ENCODE measurements at places on chromosomes 1 and 21.

DNA sequence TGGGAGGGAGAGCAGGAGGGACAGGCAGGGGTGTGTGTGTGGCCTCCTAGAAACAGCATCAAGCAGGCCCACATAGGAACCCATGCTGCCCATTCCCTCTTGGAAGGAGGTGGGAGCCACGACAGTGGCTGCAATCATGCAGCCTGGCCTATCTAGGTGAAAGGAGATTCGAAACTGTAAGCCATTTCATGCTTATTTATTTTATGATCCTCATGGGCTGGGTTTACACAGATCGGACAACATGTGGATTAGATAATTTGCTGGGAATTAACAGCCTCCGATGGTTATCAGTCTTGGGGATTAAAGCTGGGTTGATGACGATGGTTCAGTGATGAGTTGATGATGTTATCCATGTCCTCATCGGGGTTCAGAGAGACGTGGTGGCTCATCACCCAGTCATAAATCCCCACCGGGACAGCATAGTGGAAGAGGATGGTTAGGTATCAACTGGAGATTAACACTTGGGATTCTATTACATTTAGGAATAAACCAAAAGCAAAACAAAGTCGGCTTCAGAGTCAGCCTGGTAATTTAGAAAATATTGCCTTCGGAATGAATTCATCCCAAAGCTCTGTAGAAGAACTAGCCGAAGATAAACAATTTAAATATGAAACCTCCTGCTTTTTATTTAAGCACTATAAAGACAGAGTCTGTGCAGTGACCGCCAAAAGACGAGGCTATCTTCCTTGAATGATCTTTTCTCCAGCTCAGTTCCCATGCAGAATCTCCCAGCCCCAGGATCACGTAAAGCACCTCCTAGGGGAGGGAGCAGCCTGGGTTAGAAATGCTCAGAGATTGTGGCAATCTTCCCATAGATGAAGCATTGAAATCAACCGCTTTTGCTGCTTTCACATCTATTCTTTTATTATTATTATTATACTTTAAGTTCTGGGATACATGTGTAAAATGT, 252.8 kb downstream of the FOXD2 start:
- no peak for DNase-seq

DNA sequence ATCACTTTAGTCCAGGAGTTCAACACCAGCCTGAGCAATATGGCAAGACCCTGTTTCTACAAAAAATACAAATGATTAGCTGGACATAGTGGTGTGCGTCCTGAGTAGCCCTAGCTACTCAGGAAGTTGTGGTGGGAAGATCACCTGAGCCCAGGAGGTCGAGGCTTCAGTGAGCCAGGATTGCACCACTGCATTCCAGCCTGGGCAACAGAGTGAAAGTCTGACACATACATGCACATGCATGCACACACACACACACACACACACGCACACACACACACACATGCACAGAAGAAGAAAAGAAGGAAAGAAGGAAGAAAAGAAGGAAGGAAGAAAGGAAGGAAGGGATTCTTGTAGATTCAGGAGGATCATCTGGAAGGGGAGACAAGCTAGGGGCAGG, 104.4 kb upstream of the USP25 start:
- no peak for DNase-seq

GRCh38 chr1:42955311-42956063, 3.2 kb downstream of the SLC2A1 start:
- no peak for DNase-seq

GRCh38 chr1:7608628-7609305, 162.3 kb upstream of the VAMP3 start:
- DNase-seq = no peak

- peak; percentile 36 for DNase-seq
These were observed 682 bp downstream of the SUCO start for GRCh38 chr1:172533513-172534151.

DNA sequence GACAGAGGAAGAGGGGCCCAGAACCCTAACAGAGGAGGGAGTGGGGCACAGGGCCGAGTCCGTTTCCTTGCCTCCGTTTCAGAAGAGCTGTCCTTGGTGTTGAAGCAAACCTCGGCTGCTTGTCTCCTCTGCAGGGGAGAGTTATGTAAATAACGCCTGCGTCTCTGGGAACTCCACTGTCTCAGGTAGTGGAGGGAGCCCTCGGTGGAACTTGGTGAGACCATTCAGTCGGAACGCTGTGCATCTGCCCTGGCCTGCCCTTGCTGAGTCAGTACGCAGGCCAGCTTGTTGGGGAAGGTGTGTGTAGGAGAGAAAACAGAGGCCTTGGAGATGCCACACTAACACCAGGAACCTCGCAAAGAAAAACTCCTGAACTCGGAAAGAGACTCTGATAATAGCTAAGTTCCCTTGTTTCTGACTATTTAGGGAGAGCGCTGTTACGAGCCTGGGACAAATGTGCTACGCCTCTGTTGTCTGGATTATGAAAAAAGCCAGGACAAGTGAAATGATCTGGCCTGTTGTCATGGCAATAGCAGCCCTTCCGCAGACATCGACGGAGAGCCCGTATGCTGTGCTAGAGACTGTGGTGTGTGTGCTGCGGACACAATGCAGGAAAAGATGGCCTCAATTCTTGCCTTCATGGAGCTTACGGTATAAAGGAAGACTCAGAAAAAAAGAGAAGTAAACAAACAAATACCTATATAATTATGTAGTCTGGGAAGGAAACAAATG, 94.6 kb upstream of the AKT3 start:
- peak; percentile 52 for DNase-seq

DNA sequence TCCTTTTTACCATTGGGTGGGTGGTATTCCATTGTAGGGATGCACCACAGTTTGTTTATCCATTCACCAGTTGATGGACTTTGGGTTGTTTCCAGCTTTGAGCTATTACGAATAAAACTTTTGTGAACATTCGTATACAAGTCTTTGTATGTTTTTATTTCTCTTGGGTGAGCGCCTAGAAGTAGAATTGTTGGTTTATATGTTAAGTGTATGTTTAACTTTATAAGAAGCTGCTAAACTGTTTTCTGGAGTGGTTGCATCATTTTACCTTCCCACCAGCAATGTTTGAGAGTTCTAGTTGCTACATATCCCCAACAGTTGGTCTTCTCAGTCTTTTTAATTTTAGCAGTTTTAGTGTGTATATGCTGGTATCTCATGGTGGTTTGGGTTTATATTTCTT, 132.5 kb downstream of the PEX14 start:
- no peak for DNase-seq

DNA sequence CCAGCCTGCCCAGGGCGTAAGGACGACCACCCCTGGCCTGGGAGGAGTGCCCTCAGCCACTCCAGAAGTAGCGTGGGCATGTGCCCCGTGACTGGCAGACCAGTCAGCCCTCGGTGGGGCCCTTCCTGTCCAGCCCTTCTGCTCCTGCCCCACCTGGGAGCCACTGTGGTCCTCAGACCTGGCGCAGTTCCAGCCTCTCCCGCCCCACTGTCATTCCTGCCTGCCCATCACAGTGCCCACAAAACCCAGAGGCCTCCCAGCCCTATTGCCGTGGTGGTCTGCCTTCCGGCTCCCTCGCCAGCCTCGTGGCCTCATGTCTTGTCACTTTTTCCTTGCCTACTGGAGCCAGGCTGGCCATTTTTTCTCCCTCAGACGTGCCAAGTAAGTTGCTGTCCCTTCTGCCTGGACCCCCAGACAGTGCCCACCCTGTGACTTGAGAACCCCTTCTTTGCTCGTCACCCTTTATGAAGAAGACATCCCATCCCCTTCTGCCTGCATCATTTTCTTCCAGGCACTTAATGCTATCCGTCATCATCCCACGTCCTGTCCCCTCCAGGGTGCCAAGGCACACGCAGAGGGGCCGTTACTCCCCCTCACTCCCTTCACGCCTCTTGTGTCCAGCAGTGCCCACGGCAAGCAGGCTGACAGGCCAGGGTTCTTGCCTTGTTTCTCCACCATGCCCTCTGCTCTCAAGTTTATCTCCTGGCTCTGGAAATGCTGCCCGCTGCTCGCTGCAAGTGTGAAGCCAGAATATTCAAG, 122.6 kb downstream of the CAMTA1 start:
- no peak for DNase-seq

- no peak for DNase-seq
These were observed 87.3 kb downstream of the SIK1 start for GRCh38 chr21:43339668-43340067.

GRCh38 chr21:22582026-22582425, 1583.8 kb downstream of the NCAM2 start:
- no peak for DNase-seq

- DNase-seq = peak; percentile 89
These were observed 31.7 kb downstream of the IFNGR2 start for GRCh38 chr21:33434770-33435360.

GRCh38 chr1:65323246-65323645, 13.9 kb downstream of the DNAJC6 start:
- no peak for DNase-seq

- DNase-seq = no peak
These were observed 3.8 kb upstream of the PADI3 start for GRCh38 chr1:17244821-17245740.

GRCh38 chr1:119647228-119647733, 785 bp downstream of the ZNF697 start:
- no peak for DNase-seq

GRCh38 chr1:217049721-217050120, 326.5 kb upstream of the ESRRG start:
- DNase-seq = no peak

GRCh38 chr1:9081473-9081872, 12.0 kb upstream of the SLC2A5 start:
- no peak for DNase-seq

GRCh38 chr1:110123224-110123623, 11.0 kb downstream of the UBL4B start:
- DNase-seq = peak; percentile 59

GRCh38 chr1:115865704-115866380, 24.9 kb upstream of the NHLH2 start:
- DNase-seq = peak; percentile 9

- DNase-seq = peak; percentile 63
These were observed 62.2 kb downstream of the LRRC40 start for GRCh38 chr1:70143048-70143659.

GRCh38 chr1:247362153-247362552, 30.5 kb upstream of the ZNF496 start:
- no peak for DNase-seq

DNA sequence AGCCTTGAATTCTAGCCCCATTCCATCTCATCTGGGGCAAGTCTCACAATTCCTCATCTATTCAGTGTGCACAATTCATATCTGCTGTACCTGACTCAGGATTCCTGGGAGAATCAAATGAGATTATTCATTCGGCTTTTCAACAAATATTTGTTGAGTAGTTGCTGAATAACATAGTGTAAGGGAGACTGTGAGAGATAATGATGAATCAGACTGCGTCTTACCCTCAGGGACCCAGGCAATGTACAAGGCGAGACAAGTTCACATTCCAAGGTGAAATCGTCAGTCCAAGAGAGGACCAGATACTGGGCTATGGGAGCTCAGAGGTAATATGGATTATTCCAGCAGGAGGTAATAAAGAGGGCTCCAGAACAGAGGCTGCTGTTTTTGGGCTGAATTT, 67.8 kb upstream of the SMYD2 start:
- peak; percentile 69 for DNase-seq

DNA sequence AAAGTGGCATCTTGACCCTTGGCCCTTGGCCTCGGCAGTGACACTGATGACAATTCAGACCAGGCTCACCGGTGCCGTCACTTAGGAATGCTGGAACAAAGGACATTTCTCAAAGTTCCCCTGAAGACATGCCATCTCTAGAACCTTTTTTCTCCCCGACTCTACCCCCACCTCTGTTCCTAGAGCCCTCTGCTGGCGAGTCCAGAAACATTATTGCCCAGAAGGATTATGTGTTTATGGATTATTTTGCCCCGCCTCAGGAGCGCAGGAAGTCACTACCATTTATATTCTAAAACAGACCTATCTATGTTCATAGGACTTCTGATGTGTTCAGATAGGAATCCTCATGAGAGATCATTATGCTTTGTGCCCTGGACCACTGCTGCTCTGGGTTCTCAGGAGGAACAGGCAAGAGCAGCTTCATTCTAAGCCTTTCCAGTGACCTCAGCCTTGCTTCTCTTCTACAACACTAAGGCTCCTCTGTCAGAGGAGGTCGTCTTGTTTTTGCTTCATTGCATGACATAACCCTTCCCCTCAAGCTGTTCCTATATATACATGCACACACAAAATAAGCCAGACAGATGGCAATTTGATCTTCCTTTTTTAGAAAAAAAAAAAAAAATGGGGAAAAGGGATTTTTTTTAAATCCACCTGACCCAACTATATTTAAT, 12.4 kb upstream of the SHISA4 start:
- DNase-seq = peak; percentile 32

Data from fibroblast of skin of right biceps (primary cell).